NCI-H446 treated with DMSO at 0.1 percent for 48 hours (cell line): ENCODE measurements at places on chromosomes 5 and 9.

DNA sequence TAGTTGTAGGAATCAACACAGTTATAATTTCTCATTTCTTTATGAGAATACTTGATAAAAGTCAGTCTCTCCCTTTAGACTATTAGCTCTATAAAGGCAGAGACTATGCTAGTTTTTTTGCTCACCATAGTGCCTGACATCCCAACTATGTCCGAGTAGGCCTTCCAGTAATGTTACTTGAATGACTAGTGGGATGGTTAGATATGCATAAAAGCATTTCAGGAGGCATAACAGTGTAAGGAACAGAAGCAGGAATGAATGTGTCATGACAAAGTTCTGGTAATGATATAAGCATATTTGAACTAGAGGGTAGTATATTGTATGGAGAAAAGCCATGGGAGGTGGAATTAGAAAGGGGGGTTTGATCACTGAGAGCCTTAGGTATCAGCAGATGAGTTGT lies 77.4 kb upstream of the C5orf46 start:
- no peak for DNase-seq

DNA sequence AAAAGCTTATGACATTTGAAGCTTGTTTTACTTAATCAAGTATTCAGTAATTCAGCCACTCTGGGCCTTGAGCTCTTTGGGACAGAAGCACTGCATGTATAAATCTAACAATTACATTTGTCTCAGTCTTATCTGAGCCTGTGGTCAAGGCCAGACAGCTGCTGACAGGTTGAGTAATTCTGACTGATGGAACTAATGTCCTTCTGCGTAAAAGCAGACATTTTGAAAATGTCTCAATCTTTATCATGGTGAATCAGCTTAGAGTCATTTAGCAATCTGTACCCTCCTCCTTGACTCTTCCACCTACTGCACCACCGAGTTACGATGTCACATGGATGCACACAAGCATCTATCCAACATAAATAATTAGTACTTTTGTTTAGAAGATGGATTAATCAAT lies 400.0 kb downstream of the ARRDC3 start:
- no peak for DNase-seq

DNA sequence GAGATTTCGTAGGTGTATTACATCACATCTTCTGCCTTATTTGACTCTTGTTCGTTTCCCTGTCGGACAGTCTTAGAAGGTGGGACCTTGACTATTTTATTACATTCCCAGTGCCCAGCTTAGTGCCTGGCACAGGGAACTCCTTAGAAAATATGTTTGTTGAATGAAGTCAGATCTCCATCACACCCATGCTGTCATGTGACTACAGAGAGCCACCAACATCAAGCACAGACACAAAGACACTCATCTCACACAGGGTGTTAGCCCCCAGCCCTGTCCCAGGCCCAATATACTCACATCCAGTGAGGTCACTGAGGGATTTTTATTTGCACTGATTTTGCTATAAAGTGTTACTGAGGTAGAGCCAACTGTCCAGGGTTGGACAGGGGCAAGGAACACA lies 692 bp upstream of the SRA1 start:
- DNase-seq = no peak

GRCh38 chr9:120841930-120842684 lies 615 bp downstream of the PSMD5 start:
- no peak for DNase-seq

DNA sequence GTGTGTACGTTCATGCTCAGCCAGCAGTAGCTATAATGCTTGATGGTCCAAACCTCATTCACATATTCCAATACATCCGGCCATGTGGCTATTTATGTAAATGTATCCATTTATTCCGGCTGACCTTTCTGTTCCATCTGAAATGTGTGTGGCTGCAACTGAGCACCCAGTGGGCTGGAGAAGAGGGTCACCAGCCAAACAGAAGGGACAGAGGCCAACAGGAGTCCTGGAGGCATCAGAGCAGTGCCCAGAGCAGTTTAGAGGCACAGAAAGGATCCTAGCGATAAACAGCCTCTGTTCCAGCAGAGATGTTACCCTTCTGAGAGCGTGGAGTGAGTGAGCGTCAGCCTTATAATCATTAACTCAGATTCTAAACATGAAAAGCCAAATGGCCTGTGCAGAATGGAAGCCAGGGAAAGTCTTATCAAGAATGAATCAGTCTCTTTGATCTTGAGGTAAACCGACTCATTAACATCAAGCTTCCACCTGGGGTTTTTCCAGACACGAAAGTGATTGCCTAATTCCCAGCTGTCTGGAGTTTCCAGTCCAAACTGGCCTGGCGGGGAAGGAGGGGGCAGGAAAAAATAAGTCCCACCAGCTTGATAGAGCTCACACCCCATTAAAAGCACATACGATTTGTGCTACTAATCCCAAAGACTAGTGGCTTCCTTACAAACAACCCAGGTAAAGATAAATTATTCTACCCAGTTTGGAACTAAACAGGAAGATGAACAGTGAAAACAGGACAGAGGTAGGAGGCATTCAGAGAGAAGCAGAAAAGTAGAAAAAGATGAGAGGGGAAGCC lies 55.7 kb downstream of the SUSD1 start:
- DNase-seq = no peak

- peak; percentile 62 for DNase-seq
Measured at GRCh38 chr5:125484272-125484741, 737.9 kb upstream of the ZNF608 start.

GRCh38 chr5:3149899-3150298 lies 398.4 kb upstream of the IRX2 start:
- no peak for DNase-seq

- DNase-seq = no peak
Measured at GRCh38 chr5:56099346-56099745, 104.6 kb upstream of the IL6ST start.

GRCh38 chr5:148541054-148541835 lies 113.1 kb downstream of the HTR4 start:
- no peak for DNase-seq

DNA sequence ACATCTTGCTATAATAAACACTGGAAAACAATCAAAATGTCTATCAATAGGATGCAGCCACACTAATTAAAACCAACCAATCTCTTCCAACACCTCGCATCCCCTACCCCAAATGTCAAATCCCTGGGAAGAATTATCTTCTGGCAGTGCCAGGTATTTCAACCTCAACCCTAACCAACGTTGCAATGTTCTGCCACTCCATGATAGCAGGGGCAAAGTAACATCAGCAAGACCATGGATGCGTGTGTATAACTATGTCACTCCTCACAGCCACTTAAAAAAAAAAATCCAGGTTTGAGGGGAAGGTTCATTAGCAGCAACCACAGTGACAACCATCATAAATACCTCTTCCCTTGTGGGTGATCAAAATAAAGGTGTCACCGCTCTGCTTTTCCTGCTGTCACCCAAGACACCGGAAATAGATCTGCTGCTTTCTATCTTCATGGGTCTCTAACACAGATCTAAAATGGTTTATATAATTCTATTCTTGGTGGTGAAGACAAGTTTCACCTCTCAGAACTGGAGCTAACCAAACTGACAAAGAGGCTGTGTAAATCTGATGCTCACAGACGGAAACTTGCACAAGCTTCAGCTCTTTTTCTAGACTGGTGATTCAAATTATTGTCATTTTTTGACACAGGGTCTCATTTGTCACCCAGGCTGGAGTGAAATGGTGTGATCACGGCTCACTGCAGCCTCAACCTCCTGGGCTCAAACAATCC lies 9.9 kb downstream of the HSPA9 start:
- DNase-seq = no peak

- DNase-seq = no peak
Measured at GRCh38 chr5:99004960-99005359, 76.2 kb upstream of the CHD1 start.

- no peak for DNase-seq
Measured at GRCh38 chr5:174752121-174752520, 27.7 kb downstream of the MSX2 start.

GRCh38 chr5:58357121-58357520 lies 102.8 kb downstream of the PLK2 start:
- DNase-seq = no peak

GRCh38 chr9:75910731-75911130 lies 20.3 kb downstream of the PCSK5 start:
- DNase-seq = no peak

GRCh38 chr5:144798595-144798994 lies 627.9 kb downstream of the KCTD16 start:
- DNase-seq = no peak

DNA sequence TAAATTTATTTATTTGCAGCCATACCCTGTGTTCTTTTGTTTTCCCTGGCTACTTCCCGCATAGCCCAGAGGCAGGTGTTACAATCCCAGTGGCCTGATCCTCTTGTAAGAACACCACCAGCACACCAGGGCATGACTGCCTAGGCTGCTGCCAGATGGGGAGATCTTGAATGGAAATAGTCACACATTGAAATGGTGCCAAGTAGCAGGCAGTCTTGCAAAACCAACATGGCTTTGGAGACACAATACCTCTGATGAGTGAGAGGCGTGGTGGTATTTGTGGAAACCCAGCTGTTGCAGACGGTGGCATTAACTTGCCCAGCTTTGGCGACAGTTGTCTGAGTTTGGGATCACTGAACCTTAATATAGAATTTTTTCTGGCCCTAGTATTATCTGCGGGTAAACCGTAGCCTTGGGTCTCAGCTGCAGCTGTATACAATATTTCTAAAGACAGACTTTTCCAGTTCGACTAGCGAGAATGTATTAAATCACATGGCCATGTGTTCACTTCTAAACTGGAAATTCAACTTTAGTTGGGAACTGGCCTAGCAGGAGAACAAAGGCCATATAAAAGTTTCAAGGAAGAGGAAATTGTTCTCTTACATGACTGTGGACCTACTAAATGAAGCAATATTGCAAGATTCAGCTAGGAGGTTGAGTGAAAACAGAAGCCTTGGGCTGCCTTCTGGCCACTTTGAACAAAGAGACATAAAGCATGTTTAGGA lies 277.0 kb downstream of the SMARCA2 start:
- peak; percentile 97 for DNase-seq

DNA sequence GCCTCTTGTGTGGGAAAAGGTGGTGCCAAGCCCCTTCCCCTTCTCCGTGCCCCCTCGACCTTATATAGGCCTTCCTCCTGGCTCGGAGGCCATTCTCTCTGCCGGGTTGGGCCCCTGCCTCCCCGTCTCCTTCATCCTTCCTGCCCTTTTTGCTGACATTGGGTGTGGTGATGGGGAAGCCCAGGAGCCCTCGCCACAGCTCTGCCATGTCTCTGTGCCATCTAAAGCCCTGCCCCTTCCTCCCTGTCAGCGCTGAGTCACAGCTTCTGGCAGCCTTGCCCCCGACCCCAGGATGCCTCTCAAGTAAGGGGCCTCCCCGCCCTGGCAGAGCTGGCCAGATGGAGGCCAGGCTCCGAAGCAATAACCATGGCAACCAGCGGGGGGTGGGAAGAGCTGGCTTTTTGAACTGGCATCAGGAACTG lies 30.4 kb downstream of the JADE2 start:
- peak; percentile 92 for DNase-seq

- DNase-seq = no peak
Measured at GRCh38 chr9:130707225-130707976, 13.8 kb downstream of the EXOSC2 start.

GRCh38 chr5:43251754-43252153 lies 59.7 kb downstream of the NIM1K start:
- DNase-seq = no peak

- no peak for DNase-seq
Measured at GRCh38 chr9:127490535-127491230, 39.4 kb downstream of the LRSAM1 start.

DNA sequence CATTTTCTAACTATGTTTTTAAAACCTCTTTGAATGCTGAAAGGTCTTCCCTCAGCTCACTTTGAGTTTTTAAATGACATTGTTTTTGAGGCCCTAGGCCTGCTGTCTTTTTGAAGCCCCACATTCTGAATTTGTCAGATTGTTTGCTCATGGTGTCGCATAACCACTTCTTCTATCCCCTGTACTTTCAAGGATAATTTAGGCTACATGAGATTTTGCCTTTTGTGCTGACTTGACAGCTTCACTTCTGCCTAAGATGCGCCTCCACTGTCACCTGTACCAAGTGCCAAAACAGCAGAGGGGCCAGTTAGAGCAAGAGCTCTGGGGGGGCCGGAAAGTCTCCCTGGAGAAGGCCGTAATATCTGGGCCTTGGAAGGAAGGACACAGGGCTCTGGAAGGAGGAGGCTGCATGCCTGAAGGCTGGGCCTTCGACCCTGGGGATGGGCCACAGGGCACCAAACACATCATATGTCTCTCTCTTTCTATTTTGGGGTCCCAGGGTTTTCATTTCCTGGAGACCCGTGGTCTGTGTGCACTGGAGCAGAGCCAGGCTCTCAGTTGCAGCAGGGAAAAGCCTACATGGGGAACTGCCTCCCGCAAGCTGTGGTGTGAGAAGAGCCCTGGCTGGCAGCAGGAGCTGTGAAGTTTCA lies 49.1 kb downstream of the NDST1 start:
- no peak for DNase-seq

GRCh38 chr5:98935206-98935605 lies 6.4 kb upstream of the CHD1 start:
- DNase-seq = no peak

DNA sequence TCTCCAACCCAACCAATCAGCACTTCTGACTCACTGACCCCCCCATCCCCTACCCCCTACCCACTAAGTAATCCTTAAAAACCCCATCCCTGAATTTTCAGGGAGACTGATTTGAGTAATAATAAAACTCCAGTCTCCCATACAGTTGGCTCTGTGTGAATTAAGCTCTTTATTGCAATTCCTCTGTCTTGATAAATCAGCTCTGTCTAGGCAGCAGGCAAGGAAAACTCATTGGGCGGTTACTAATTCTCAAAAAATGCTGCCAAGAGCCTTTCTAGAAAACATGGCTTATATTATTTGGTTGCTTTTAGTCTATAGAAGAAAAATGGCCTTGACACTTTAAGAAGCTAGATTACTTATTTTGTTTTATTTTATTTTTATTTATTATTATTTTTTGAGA lies 131.7 kb downstream of the SUSD1 start:
- DNase-seq = no peak

DNA sequence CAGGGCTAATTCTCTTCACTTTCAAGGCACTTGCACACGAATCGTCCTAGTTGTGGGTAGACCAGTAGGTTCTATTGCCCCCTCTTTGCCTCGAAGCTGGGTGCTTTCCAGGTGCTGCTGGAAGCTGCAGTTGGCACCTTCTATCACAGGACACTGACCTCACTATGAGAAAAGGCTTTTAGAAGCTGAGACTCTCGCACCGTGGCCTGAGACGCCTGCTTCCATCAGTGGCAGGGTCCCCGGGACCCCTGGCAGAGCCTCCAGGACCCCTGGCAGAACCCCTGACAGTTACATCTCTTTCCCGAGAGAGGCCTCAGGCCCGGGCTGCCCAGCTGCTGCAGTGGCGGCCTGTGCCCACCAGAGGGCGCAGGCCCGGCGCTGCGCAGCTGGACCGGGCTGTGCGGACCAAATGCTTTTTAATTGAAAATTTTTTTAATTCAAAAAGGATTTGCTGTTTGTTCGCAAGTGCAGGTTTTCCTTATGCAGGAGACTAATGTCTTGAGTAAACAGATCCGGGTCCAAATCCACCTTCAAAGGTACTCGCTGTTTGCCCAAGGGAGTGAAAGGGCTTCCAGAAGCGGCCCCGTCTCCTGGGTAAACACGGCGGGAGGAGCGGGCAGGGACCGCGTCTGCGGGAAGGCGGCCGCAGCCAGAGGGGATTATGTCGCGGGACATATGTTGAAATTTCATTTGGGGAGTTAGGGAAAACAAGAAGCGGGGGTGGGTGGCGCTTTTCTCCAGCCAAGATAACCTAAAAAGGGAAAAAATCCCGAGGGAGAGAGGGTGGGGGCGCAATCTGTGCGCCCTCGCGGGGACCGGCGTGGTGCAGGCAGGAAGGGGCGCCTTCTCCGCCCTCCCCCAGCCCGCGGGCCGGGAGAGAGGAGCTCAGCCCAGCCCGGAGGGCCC lies 114.5 kb upstream of the LMX1B start:
- DNase-seq = no peak

GRCh38 chr9:75013735-75014134 lies 14.4 kb downstream of the CARNMT1 start:
- no peak for DNase-seq
